Activated T-helper 17 cell treated with anti-CD3 and anti-CD28 coated beads, Interleukin-2, amount 50 U/mL, for 72 hours (primary cell): ENCODE measurements at places on chromosomes 11 and 22.

DNA sequence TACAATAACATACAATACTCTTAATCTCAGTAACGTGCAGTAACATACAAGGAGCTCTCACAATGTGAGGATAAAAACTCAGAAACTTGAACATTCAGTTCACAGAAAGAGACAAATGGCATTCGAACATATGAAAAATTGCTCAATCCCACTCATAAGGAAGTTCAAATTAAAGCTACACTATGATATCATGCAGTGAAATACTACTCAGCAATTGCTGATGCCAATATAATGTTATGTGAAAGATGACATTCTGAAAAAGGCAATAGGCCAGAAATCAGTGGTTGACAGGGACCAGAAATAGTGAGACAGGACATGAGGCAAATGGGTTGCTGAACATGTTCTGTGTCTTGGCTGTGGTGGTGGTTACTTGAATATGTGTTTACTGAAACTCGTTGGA is 33.7 kb upstream of the PITPNB start:
- H3K4me1 ChIP-seq, result no peaks in the 10 kb centered on the region
- no peak for ATAC-seq
- no peak overlapping the region for H3K4me3 ChIP-seq
- no peaks in the 10 kb centered on the region for H3K36me3 ChIP-seq
- H3K27ac ChIP-seq, result no peak overlapping the region

GRCh38 chr11:79932612-79933011 is 491.8 kb upstream of the TENM4 start:
- ATAC-seq, result no peak
- no peaks in the 10 kb centered on the region for H3K4me1 ChIP-seq
- no peaks in the 10 kb centered on the region for H3K27me3 ChIP-seq
- no peak overlapping the region for H3K27ac ChIP-seq
- no peaks in the 10 kb centered on the region for H3K36me3 ChIP-seq

DNA sequence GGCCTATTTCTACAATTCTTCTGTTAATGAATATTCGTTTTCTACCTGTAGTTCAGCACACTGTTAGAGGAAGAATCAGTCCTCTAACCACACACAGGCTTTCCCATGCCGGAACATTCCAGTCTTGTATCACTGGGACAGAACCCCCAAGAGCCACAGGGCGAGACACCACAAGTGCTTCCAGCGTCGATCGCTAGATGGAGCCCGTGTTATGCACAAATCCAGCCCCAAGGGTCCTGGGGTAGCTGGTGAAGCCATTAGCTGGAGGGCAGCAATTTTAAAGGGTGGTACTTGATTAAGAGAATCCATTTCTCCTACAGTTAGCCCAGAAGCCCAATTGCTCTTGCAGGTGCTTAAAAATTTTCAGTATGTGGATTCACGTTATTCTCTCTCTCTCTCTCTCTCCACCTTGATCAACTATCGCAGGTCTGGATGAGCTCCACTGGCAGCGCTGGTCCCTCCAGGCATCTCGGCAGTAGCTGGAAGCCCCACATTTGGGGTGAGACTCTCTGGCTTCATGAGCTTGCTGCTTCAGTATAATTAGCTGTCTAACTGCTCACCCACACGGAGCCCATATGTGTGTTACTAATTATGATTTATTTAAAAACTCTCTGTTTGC is 148.2 kb upstream of the SNX19 start:
- no peak for ATAC-seq
- no peak overlapping the region for H3K27ac ChIP-seq
- no peak overlapping the region for H3K4me3 ChIP-seq
- peaks cover 25% of the 10 kb centered on the region for H3K27me3 ChIP-seq
- no peaks in the 10 kb centered on the region for H3K36me3 ChIP-seq
- H3K4me1 ChIP-seq, result no peaks in the 10 kb centered on the region

GRCh38 chr11:10938231-10938630 is 80.4 kb upstream of the ZBED5 start:
- H3K4me1 ChIP-seq, result peaks cover 8% of the 10 kb centered on the region
- no peaks in the 10 kb centered on the region for H3K36me3 ChIP-seq
- ATAC-seq, result no peak
- no peak overlapping the region for H3K27ac ChIP-seq
- peaks cover 3% of the 10 kb centered on the region for H3K27me3 ChIP-seq
- no peak overlapping the region for H3K4me3 ChIP-seq

- H3K27ac ChIP-seq, result no peak overlapping the region
- peaks cover 5% of the 10 kb centered on the region for H3K4me1 ChIP-seq
- ATAC-seq, result no peak
- peaks cover 17% of the 10 kb centered on the region for H3K36me3 ChIP-seq
- H3K4me3 ChIP-seq, result no peak overlapping the region
Measured at GRCh38 chr11:47001781-47002181, 65.2 kb downstream of the CSTPP1 start.

DNA sequence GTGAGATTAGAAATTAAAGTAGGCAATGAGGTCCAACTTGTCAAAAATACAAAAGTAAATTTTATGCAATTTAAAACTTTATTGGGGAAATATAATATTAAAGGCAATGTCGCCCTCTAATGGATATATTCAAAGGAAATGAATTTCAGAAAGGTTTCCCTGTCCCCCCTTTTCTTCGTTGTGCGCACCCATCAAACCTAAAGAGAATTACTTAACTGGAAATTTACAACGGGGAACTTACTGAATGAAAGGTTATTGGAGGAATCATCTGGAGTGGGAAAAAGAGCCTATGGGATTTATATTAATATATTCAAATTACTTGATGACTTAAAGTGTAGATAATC is 1.7 kb upstream of the ABTB2 start:
- peaks cover 21% of the 10 kb centered on the region for H3K4me1 ChIP-seq
- ATAC-seq, result no peak
- peaks cover 26% of the 10 kb centered on the region for H3K27me3 ChIP-seq
- no peaks in the 10 kb centered on the region for H3K36me3 ChIP-seq

GRCh38 chr11:15737320-15737719 is 619.0 kb downstream of the SOX6 start:
- no peak overlapping the region for H3K27ac ChIP-seq
- H3K4me3 ChIP-seq, result no peak overlapping the region
- no peaks in the 10 kb centered on the region for H3K4me1 ChIP-seq
- ATAC-seq, result no peak
- peaks cover 18% of the 10 kb centered on the region for H3K27me3 ChIP-seq

DNA sequence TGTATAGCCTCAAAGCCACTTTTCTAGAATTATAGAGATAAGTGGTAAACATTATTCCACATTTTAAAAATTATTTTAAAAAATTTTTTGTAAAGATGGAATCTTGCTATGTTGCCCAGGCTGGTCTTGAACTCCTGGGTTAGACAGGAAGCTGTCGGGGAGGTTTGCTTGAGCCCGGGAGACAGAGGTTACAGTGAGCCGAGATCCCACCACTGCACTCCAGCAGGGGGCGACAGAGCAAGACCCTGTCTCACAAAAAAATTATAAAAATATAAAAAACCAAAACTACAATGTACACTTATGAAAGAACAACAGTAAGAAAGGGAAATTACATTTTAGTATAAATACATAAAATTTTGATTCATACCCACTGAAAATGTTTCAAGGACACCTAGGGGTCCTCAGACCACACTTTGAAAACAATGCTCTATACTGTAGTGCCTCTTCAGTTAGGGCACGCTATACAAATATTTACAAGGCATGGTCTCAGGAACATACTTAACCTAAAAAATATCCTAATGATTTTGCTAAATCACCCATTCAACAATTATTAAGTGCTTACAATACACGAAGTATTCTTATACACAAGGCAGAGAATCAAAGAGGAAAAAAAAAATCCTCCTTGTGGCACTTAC is 111.2 kb downstream of the MRTFA start:
- H3K27ac ChIP-seq, result peak overlapping the region; percentile 57
- ATAC-seq, result peak; percentile 51
- H3K4me1 ChIP-seq, result peaks cover 14% of the 10 kb centered on the region
- H3K4me3 ChIP-seq, result no peak overlapping the region
- no peaks in the 10 kb centered on the region for H3K27me3 ChIP-seq
- H3K36me3 ChIP-seq, result peaks cover 6% of the 10 kb centered on the region
